Right cardiac atrium (tissue), 5 donors: ENCODE measurements at places on chromosomes 7 and 10. TPM values are rescaled to one million over a fixed set of nuclear protein-coding genes. Genes with fewer than 3 reads are reported as not detected.

DNA sequence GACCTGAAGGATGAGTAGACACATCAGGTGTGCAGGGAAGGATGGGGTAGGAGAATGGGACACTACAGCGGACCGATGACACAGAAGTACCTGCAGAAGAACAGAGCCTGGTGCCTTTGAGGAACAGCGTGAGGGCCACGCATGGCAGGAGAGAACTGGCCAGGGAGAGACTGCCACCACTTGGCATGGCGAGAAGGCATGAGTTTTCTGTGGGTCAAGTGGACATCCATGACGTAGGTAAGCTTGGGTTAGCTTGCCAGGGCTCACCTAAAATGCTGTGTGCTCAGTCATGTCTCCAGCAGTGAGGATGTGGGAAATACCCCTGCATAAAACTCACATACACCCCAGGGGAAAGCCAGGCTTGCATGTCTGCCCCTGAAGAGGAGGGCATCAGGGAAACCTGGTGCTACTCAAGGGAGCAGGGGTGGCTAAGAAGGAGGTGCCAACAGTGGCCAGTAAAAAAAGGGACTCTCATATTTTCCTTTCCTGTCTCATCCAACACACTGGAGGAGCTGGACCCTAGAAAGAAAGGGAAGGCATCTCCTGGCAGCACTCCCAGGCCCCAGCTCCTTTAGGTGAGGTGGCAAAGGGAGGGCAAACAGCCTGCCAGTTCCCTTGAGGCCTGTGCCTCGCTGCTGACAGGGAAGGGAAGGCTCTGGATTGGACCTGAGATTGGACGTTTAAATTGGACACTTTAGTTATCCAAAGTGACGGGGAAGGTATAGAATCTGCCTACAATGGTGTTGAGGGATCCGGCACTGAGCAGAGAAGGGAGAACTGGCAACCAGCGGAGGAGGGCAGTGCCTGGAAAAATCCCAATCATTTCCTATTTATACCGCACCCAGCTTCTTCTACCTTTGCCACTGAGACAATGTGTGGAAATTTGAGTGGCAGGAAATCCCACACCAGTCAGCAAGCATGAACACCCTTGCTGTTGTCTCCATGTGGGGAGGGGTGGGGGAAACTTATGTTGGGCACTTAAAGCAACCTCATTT is 255.7 kb downstream of the GLI3 start:
- DNase-seq: no peak

DNA sequence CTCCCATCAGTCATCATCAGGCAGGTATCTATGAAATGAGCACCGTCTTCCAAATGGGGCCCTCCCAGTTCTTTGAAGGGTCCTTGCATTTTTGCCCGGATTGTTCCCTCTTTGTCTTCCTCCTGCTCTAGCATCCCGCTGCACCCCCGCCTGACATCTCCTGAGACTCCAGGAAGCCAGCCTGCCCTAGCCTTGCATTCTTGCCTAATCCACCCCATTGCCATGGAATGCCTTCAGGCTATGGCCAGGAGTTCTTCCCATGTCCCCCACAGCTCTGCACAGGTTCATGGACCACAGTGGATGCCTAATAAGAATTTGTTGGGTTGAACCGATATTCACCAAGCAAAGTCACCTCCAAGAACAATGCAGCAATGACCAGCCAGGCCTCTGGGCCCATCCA is 62.1 kb downstream of the ZMIZ1 start:
- no peak for DNase-seq

GRCh38 chr10:28111712-28112111 is 112.8 kb upstream of the ODAD2 start:
- no peak for DNase-seq

DNA sequence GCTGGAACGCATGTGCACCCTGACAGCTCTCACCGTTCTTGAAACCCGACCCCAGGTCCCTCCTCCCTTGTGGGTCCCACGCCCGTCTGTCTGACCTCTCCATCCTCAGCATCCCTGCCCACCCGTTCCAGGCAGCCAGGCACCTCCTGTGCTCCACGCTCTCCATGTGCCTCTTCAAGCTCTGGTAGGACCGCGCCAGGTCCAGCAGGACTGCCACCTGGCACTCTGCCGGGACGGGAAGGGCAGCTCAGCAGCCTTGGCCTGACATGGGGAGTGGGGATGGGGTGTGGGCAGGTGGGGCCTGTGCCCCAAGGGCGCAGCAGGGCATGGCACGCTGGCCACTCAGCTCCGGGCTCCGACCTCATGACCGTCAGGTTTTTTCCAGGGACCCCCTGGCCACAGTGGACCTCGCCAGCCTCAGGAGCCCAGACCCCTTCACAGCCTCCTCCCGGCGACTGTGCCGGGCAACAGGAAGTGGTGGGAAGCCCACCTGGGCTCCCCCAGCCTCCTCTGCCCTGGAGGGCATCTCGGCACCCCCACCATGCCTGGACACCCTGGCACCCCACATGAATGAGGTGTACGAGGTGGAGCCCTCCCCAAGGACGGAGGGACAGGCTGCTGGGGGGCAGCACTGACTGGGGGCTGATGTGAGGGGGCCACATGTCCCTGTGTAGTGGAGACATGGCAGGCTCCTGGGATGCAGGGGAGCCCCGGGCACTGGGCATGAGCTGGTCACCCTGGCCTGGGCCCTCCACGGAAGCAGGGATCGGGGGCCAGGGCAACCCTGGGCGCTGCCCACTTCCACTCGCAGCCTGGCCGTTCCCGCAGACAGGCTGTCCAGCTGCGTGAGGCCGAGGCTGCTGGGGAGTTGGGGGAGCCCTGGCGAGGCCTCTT is 25.1 kb upstream of the NKX6-2 start:
- DNase-seq: peak; percentile 56

The DNAJC9 gene
- 10.5 TPM for total RNA-seq
